ENCODE measurements at places on chromosomes 4 and X. TPM values are rescaled to one million over a fixed set of nuclear protein-coding genes. Genes with fewer than 3 reads are reported as not detected.

UBL4A gene
- total RNA-seq: 30.4 TPM

DNA sequence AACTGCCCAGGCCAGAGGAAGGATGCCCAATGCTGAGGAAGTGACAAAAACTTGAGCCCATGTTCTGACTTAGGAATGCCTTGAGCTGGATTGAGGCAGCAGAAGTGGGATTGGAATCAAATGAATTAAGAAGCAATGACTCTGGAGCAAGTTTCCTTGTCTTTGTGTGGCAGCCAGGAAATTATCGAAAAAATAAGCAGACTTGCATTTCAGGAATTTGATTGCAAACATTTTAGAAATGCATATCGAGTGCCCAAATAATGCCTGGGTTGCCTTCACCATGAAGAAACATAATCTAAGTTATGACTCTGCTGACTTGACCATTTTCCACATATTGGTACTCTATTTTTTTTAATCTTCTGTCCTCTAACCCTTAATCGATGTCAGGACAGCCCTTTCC lies 9.5 kb downstream of the CYTL1 start:
- DNase-seq: no peak
- no peak overlapping the region for H3K4me3 ChIP-seq
- no peaks in the 10 kb centered on the region for H3K36me3 ChIP-seq
- H3K4me1 ChIP-seq: no peaks in the 10 kb centered on the region
- H3K27ac ChIP-seq: no peak overlapping the region

DNA sequence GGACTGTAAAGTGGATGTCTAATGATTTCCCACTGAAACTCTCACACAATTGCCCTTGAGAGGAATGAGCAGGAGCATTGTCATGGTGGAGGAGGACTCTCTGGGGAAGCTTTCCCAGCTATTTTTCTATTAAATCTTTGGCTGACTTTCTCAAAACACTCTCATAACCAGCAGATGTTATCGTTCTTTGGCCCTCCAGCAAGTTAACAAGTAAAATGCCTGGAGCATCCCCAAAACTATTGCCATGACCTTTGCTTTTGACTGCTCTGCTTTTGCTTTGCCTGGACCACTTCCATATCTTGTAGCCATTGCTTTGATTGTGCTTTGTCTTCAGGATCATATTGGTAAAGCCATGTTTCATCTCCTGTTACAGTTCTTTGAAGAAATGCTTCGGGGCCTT lies 120.2 kb upstream of the PDE5A start:
- H3K4me3 ChIP-seq: no peak overlapping the region
- H3K27me3 ChIP-seq: no peaks in the 10 kb centered on the region

DNA sequence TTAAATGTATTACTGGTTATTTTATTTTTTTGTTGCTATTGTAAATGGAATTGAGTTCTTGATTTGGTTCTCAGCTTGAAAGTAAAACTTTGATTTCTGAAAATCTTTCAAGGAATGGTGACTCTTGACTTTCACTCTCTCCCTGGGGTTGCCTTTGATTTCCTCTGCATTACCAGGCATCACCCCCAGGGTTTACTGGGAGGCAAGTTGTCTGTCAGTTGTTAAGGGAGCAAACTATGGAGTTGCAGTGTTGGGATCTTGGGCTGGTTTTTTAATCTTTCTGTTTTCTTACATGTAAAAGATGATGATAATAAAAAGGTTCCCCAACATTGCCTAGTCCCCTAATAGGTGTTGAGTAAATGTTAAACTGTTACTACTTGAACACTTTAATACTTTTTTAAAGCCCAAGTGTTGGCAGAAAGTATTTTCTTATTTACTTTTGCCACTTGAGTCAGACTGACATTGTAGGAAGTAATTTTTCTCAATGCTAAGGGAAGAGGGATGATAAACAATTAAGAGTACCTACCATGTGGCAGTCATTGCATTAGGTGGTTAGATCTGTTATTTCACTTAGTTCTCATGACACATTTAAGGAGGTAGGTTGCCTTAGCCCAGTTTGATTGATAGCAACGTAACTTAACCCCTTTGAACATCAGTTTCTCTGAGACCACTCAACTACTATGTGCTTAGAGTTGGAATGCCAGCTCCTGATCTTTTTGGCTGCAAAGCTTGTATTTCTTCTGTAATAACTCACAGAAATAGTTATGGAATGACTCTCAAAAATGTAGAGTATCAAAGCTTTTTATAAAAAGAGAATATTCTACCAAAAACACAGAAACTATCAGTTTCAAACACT lies 67.1 kb downstream of the DCLK2 start:
- no peaks in the 10 kb centered on the region for H3K36me3 ChIP-seq
- DNase-seq: peak; percentile 52
- peaks cover 43% of the 10 kb centered on the region for H3K4me1 ChIP-seq
- no peak overlapping the region for H3K4me3 ChIP-seq

DNA sequence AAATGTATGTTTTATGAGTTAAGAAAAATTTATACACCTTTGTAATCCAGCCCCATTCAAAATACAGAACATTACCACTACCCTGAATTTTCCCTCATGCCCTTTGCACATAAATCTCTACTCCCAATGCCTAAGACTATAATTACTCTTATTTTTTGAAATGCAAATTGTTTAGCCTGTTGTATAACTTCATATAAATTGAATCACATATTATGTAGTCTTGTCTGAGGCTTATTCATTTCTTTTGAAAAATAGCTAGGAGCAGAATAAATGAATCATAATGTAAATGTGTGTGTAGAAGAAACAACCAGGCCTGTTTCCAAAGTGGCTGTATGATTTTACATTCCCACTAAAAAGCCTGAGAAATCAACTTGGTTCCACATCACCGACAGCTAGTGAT lies 319.8 kb downstream of the DCAF12L2 start:
- H3K36me3 ChIP-seq: no peaks in the 10 kb centered on the region
- no peak overlapping the region for H3K27ac ChIP-seq
- peak; percentile 0 for DNase-seq
- H3K4me1 ChIP-seq: no peaks in the 10 kb centered on the region
- H3K4me3 ChIP-seq: no peak overlapping the region

DNA sequence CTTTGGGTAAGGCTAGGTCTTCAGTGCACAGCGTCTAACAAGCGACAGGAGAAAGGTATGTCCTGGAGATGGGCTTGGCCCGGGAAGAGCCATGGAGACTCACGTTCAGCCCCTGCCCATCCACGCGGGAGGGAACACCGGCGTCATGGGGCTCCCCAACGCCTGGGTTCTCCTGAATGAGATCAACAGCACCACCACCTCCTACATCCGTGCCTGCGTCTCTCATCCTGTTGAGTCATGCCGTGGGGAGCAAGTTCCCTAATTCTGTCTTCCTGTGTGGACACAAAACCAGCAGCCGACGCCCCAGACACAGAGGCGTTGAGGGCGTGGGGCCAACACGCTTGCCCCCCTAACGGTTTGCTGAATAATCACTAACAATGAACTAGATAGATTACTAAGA lies 20.1 kb upstream of the IL3RA start:
- H3K27ac ChIP-seq: no peak overlapping the region
- no peaks in the 10 kb centered on the region for H3K4me1 ChIP-seq
- no peaks in the 10 kb centered on the region for H3K27me3 ChIP-seq

- no peak for DNase-seq
- H3K4me3 ChIP-seq: no peak overlapping the region
- peaks cover 3% of the 10 kb centered on the region for H3K4me1 ChIP-seq
- H3K36me3 ChIP-seq: no peaks in the 10 kb centered on the region
- H3K27ac ChIP-seq: no peak overlapping the region
Observed at GRCh38 chrX:56947699-56948098, 47.6 kb downstream of the SPIN3 start.

DNA sequence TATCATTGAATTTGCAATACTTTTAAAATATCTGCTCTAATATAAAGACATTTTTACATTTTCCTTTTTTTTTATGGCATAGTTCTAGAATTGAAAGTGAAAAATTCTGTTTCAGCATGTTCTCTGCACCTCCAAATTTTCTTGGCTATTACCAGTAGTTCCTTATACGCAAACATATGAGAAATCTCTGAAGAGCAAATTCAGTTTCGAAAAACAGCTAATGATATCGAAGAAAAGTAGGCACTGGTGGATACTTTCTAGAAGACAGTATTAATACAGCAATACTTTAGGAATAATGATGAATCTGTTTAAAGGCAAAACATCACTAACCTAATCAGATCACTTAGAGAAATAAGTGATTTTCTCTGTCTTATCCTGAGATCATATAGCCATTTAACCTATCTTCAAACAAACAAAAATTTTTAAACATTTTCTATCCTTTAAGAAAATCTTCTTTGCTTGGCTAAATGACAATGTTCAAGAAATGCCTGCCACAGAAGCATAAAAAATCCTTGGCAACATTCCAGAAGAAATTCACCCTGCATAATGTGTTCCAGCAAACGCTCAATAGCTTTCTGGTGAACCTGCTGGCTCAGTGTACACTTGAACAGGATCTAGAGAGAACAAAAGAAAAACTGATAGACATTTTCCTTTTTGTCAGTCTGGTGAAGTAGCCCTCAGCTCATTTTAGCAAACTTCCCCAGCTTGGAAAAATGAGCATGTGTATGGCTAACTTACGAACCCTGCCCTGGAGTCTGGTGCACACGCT lies 51.2 kb upstream of the KLF3 start:
- no peak overlapping the region for H3K4me3 ChIP-seq
- DNase-seq: no peak
- H3K4me1 ChIP-seq: no peaks in the 10 kb centered on the region
- H3K27ac ChIP-seq: no peak overlapping the region

DNA sequence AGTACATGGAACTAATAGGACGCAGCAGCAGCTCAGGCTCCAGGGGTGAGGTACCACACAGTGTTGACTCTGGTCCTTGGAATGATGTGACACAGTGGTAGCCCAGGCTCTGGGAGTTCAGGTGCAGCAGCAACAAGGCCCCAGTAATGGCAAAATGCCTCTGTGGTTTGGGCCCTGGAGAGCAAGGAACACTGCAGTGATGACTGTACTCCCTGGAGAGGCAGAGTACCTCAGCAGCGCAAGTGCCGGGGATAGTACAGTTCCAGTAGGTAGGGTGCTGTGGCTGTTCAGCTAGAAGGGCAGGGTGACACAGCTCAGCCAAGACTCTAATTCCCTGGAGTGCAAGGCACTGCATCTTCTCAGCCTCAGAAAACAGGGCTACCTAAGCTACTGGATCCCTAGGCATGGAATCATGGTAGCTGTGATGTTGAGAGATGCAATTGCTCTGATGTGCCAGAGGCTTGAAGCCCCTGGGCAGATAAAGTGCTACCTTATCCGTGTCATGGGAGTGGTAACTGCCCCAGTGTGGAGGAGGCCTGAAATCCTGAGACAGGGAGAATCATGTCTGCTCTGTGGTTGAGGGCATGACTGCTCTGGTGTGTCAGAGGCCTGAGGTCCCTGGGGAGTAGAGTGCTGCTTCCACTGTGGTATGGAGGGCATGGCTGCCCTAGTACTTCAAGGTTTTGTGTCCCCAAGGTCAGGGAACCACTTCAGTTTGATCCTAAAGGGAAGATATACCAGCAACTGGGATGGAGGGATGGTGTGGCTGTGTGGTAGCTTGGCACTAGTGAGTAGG lies 55.2 kb downstream of the AREG start:
- peaks cover 44% of the 10 kb centered on the region for H3K4me1 ChIP-seq
- H3K27ac ChIP-seq: peak overlapping the region; percentile 67
- no peak overlapping the region for H3K4me3 ChIP-seq
- DNase-seq: peak; percentile 76
- H3K27me3 ChIP-seq: no peaks in the 10 kb centered on the region

- no peaks in the 10 kb centered on the region for H3K4me1 ChIP-seq
- H3K27ac ChIP-seq: no peak overlapping the region
- DNase-seq: no peak
- H3K36me3 ChIP-seq: no peaks in the 10 kb centered on the region
Observed at GRCh38 chrX:19086102-19086772, 36.0 kb downstream of the ADGRG2 start.

DNA sequence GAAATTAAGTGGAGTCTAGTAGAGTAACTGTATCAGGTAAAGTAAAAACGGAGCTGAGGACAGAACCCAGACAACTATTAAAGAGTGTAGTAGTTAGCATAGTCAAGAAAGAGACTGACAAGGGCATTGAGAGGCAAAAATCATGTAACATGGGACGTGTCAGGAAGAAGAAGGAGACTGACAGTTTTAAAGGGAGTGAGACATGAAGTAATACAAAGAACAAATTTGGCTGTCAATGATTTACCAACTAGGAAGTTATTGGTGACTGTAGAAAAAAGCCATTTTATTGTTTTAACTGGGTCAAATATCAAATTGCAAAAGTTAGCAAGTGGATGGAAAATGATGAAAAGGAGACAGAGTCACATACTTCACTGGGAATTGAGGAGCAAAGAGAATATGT lies 422.3 kb downstream of the MAPK10 start:
- H3K27me3 ChIP-seq: no peaks in the 10 kb centered on the region
- DNase-seq: no peak
- no peak overlapping the region for H3K4me3 ChIP-seq
- H3K36me3 ChIP-seq: no peaks in the 10 kb centered on the region
- peaks cover 2% of the 10 kb centered on the region for H3K4me1 ChIP-seq

DNA sequence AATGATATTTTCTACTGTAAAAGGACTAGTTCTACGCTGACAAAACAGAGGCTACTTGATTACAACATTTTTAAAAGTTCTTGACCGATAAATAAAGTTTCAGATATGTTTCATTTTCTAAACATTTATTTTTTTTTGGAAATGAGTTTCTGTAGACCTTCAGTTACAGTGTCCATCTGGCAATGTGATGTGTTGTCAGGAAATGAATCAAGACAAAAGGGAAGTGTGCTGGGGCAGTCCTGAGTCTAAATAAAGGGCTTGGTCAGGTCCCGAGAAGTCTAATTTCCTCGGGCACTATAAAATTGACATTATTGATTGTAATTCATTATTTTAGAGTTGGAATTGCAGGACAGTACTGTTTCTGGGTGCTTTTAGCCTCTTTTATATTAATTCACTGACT lies 57.0 kb upstream of the FTHL17 start:
- H3K36me3 ChIP-seq: no peaks in the 10 kb centered on the region
- H3K27ac ChIP-seq: no peak overlapping the region
- H3K27me3 ChIP-seq: no peaks in the 10 kb centered on the region
- no peak overlapping the region for H3K4me3 ChIP-seq
- H3K4me1 ChIP-seq: no peaks in the 10 kb centered on the region

DNA sequence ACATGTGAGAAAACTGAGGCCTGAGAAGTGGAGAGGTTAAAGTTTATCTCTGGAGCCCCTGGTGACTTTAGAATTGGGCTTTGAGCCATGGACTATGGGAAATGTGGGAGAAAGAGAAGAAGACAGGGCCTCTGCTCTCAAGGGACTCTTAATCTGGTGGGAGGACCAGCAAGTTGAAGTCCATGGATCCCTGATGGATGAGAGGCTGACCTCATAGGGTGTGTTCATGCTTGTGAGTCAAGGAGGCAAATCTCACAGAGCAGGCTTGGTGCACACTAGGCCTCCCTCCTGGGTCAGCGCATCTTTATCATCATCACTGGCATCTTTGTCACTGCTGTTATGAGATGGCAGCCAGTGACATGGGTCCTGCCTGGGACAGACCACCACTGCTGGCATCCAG lies 211.9 kb downstream of the AFAP1 start:
- no peak for DNase-seq
- no peak overlapping the region for H3K27ac ChIP-seq
- H3K4me3 ChIP-seq: no peak overlapping the region
- no peaks in the 10 kb centered on the region for H3K27me3 ChIP-seq
